ENCODE measurements at places on chromosomes 3 and 15.

GRCh38 chr15:100215031-100215842 is 126.5 kb downstream of the ADAMTS17 start:
- DNase-seq = no peak

DNA sequence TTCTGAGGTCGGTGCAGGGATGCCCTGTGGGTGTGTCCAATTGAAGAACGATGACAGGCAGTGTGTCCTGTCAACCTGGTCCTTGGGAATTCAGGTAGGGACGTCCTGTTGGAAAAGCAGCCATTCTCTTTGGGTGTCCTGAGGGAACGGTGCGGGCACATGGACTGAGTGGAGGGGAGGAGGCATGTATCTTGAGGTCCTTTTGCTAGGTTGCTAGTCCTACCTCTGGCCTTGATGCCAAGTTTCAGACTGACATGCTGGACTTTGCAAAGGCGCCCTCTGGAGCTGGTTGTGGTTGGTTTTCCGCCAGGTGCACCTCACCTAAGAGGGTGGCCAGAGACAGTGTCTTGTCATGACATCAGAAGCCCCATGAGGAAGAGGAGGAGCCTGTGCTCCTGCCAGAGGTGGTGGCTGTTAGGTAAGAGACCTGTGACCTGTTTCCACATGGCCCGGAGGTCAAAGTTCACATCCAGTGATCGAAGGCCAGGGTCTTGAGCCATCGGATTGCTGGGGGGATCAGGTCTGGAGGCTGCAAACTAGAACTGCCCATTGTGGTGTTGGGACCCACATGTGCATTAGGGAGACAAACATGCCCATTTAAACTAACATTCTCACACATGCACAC is 106.3 kb downstream of the SNRPN start:
- no peak for DNase-seq

DNA sequence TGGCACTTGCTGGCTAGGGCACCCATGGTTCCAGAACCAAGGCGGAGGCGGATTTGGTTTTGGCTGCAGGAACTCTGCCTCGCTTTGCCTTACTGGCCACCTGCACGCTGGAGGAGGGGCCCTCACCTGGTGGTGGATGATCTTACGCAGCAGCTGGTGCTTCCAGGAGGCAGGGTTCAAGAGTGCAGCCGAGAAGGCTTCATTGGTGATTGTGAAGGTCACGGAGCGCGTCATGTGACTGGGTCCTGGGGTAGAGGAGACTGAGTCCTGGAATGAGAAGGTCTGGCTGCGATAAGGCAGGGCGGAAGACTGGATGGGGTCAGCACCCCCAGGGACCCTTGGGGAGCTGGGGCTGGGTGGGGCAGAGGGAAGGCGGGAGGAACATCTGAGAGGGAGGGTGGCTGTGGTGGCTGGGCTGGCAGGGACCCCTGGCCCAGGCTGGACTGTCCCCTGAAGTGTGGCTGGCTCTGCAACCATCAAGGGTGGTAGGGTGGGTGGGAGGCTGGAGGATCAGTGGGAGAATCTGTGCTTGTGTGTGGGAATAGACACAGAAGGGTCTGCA is 25.8 kb upstream of the GOLGA6C start:
- DNase-seq = no peak

GRCh38 chr15:93986400-93986984 is 244.9 kb upstream of the MCTP2 start:
- DNase-seq = no peak

DNA sequence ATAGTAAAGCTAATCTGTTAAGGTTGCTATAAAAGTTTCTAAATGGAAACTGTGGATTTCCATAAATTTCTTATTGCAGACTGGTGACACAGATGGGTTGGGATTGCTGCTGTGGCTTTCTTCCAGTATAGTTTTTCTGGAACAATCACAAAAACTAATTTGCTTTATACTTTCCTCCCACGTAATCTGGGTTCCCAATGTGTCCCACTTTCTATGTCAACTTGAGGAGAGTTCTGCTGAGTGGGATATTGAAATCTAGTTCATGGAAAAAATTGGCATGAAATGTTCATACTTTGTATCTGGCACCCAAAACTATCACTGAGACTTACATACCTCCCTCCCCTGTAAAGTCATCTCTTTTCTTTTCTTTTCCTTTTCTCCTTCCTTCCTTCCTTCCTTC is 126.8 kb downstream of the TGFBR2 start:
- DNase-seq = no peak

- no peak for DNase-seq
Observed at GRCh38 chr3:105413343-105413887, 46.7 kb downstream of the ALCAM start.

GRCh38 chr3:128113817-128114794 is 9.5 kb downstream of the RUVBL1 start:
- no peak for DNase-seq

GRCh38 chr3:127997961-127998360 is 54.3 kb upstream of the SEC61A1 start:
- DNase-seq = no peak

Data from ovary (tissue), 10 donors.